ENCODE measurements at places on chromosomes 3 and 15.

GRCh38 chr15:85412066-85412465 lies 31.7 kb downstream of the AKAP13 start:
- no peak for DNase-seq

- no peak for DNase-seq
Observed at GRCh38 chr15:49492830-49493229, 69.8 kb downstream of the FGF7 start.

DNA sequence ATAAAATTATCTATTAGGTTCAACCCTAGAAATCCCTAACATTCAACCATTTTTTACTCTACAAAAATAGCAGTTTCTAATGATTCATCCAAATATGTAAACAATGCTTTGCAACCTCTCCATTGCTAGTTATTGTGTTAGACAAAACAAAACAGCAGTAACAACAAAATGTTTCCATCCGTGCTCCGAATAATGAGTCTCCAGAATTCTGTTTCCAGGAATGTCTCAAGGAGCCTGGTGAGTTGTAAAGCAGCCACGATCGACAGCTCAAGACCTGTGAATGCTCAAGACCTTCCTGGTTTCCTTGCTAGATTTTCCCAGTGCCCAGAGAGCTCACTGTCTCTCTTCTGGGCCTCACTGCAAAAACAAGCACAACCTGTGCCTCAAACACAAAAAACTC lies 49.9 kb downstream of the CHRD start:
- peak; percentile 17 for DNase-seq

DNA sequence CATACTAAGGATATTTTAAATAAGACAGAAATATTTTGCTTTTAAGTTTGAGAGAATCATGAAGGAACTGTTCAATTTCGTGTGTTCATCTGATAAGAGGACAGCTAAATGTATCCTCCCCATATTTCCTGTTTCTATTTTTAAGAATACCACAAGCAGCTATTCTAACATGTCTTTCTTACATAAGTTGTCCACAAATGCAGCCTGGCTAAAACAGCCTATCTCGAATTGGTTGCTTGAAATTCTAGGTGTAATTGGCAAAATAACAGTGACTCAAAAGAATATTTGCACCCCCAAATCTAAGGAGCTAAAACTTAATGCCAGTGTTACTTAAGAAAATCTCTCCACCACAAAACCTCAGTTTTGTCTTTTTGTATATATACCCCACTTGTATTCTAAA lies 35.0 kb downstream of the BTLA start:
- no peak for DNase-seq

- DNase-seq, result no peak
Observed at GRCh38 chr15:95635666-95636065, 694.8 kb upstream of the NR2F2 start.
